ENCODE measurements at places on chromosomes 2 and 18. TPM values are rescaled to one million over a fixed set of nuclear protein-coding genes. Genes with fewer than 3 reads are reported as not detected.

- H3K27me3 ChIP-seq = no peaks in the 10 kb centered on the region
- H3K36me3 ChIP-seq = peaks cover 22% of the 10 kb centered on the region
These were observed 3.0 kb downstream of the SLC1A4 start for GRCh38 chr2:64992218-64992617.

DNA sequence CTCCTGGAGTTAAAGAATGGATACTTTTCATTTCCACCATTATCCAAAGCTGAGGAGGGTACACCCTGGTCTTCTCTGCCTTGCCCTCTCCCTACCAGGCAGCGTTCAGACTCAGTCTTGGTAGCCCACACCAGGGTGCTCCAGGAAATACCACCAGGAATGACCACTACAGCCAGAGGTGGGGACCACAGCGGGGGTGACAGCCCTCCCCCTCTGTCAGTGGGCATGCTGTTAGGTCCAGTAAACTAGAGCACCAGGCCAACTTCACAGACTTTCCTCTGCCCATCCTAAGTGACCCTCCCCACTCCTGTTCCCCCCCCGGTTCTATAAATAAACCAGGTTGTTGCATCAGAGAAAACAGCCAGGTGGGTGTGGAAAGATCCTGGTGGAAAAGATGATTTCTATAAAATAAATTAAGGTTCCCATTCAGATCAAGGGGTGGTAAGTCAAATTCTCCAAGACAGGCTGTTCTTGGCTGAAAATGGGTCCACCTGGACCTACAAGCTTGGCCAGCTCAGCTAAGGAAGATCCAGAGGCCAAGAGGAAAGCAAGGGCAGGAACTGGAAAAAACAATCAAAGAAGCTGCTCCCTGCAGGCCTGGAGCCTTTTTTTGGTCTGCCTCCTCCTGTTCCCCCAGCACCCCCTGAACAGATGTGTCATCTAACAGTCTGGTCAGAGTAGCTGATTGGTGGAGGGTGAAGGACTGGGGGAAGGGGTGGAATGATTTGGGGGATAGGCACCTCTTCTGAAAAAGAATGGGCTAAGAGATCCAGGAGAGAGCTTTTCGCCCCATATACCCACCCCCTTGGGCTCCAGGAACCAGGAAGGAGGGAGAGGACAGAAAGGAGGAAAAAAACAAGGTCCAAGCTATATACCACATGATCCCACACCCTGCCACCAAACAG, 2.3 kb downstream of the RAB11FIP5 start:
- no peak for DNase-seq
- peaks cover 12% of the 10 kb centered on the region for H3K4me1 ChIP-seq
- H3K27me3 ChIP-seq = peaks cover 27% of the 10 kb centered on the region
- no peaks in the 10 kb centered on the region for H3K36me3 ChIP-seq
- no peak overlapping the region for H3K27ac ChIP-seq

The DCDC2C gene
- not detected for total RNA-seq

DNA sequence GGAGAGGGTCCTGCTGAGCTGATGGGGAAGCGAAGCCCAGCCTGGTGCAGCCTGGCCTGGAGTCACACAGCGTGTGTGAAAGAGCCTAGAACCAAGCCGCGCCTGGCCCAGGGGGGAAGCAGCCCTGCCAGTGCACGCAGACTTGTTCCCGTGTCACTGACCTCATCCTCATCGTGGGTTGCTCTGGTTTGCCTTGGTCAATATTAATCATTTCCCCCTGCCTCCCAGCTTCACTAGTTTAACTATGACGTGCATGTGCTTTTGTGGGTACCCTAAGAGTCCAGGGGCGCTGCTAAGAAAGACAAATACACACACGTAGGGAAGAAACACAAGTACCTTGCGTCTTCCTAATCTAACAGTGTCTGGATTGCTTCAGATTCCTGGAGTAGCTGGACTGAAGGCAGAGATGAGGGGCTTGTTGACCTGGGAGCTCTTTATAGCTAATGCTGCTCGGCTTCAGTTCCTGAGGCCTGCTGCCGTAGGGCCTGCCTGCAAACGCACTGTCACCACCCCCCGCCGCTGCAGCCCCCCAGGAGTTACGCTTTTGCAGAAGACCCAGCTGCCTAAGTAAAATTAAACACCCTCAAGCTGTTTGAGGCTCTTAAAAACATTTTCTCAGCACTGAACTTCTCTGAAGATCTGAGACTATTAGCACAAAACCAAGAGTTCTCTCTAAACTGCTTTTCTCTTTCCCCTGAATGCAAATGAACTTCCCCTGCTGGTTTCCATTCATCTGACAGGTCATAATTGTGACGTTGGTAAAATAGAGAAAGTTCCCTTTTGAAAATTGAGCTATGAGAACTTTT, 159.2 kb downstream of the FAM210A start:
- peaks cover 2% of the 10 kb centered on the region for H3K36me3 ChIP-seq
- peaks cover 72% of the 10 kb centered on the region for H3K4me1 ChIP-seq
- no peaks in the 10 kb centered on the region for H3K27me3 ChIP-seq
- DNase-seq = peak; percentile 51
- H3K4me3 ChIP-seq = peak overlapping the region; percentile 80

GRCh38 chr2:190984595-190984994, 29.4 kb downstream of the STAT1 start:
- H3K27ac ChIP-seq = peak overlapping the region; percentile 52
- peaks cover 75% of the 10 kb centered on the region for H3K36me3 ChIP-seq
- H3K27me3 ChIP-seq = no peaks in the 10 kb centered on the region
- H3K4me3 ChIP-seq = peak overlapping the region; percentile 8
- peaks cover 57% of the 10 kb centered on the region for H3K4me1 ChIP-seq

- no peaks in the 10 kb centered on the region for H3K36me3 ChIP-seq
- no peaks in the 10 kb centered on the region for H3K4me1 ChIP-seq
- no peak overlapping the region for H3K27ac ChIP-seq
- H3K4me3 ChIP-seq = no peak overlapping the region
- H3K27me3 ChIP-seq = peaks cover 4% of the 10 kb centered on the region
- no peak for DNase-seq
These were observed 152.5 kb upstream of the POU3F3 start for GRCh38 chr2:104701411-104701911.

- H3K27me3 ChIP-seq = peaks cover 10% of the 10 kb centered on the region
- H3K4me3 ChIP-seq = no peak overlapping the region
- H3K36me3 ChIP-seq = no peaks in the 10 kb centered on the region
These were observed 31.5 kb upstream of the HAAO start for GRCh38 chr2:42823744-42824453.

The SERPINB13 gene
- not detected for total RNA-seq

GRCh38 chr2:234592541-234592940, 95.7 kb upstream of the ARL4C start:
- H3K4me3 ChIP-seq = no peak overlapping the region
- H3K27me3 ChIP-seq = peaks cover 8% of the 10 kb centered on the region
- no peak overlapping the region for H3K27ac ChIP-seq
- no peaks in the 10 kb centered on the region for H3K36me3 ChIP-seq

The ZNF892 gene
- total RNA-seq = 4.8 TPM

The DPP4 gene
- total RNA-seq = 101 TPM

DNA sequence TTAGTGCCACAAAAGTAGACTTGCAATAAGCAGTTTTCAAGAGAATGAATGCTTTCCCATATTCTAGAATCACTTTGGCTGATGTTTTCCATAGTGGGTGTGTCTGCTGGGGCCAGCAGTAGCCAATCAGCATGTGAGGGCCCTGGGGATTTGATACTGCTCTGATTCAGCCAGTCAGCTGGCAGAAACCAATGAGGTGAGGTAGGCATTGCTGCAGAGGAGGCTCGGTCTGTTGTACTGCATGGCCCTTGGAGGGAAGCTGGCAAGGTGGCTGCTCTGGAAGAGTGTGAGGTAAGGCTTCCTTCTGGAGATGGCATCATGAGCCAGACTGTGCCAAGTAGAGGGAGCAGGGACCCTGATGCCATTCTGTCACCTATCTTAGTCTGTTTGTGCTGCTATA, 22.7 kb downstream of the TMEM87B start:
- no peaks in the 10 kb centered on the region for H3K27me3 ChIP-seq
- no peak overlapping the region for H3K4me3 ChIP-seq
